RWPE2 (cell line): ENCODE measurements at places on chromosomes 4 and X.
A peak's percentile ranks its signal among the peaks of the same experiment; 100 is the strongest.

DNA sequence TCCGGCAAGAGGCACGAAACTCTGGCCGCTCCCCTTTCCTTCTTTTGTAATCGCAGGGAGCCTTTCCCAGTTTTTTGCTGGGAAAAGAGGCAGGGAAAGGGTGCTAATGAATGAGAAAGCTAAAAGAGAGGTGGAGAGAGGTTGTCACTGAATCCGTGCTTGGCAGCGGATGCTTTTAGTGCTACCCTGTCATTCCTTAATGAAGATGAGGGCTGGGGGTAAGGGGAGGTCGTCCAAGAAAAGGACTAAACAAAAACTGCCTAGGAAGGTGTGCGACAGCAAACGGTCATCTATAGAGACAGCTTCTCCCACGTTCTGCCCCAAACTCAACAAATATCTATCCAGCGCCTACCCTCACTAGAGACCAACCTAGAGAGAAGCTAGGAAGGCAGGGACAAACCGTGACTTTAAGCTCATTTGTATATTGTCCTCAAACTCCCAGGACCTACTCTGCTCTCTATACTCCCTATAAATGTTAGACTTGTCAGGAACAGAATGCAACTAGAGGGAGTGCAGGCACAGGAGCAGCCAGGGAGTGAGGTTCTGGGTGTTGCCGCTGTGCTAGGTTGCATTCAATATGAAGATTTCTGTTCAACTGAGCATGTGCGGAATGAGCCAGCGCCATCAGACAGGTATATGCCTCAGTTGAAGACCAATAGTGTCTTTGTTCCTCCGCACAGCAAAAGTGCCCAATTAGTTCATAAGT lies 777 bp upstream of the CASK start:
- H3K4me1 ChIP-seq, result peaks cover 6% of the 10 kb centered on the region
- peak overlapping the region; percentile 60 for H3K27ac ChIP-seq
- H3K27me3 ChIP-seq, result no peaks in the 10 kb centered on the region
- DNase-seq, result no peak

GRCh38 chr4:106355193-106355592 lies 13.4 kb downstream of the GIMD1 start:
- DNase-seq, result no peak
- 0 out of 2 replicates have a peak, but pooled peaks cover 5% of the 10 kb centered on the region for H3K36me3 ChIP-seq
- peaks cover 3% of the 10 kb centered on the region for H3K4me1 ChIP-seq
- no peak overlapping the region for H3K4me3 ChIP-seq
- no peak overlapping the region for H3K27ac ChIP-seq

DNA sequence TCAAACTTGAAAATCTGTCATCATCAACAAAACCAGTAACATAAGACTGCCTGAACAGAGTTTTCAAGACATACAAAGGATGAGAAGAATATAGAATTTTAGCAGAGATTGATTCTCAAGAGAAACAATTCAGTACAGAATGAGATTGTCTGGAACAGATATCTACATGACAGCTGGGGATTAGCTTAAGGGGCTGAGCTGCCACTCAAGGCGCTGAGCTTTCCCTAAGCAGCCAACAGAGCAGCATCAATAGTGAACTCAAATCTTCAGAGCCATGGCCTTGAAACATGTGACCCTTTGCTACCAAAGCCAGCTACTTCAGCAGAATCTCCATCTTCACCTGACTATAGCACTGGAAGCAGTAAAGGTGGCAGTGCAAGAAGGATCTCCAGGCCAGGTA lies 24.3 kb upstream of the PCDH10 start:
- H3K27ac ChIP-seq, result no peak overlapping the region
- H3K27me3 ChIP-seq, result no peaks in the 10 kb centered on the region
- H3K36me3 ChIP-seq, result no peaks in the 10 kb centered on the region
- no peak overlapping the region for H3K4me3 ChIP-seq
- H3K4me1 ChIP-seq, result no peaks in the 10 kb centered on the region

DNA sequence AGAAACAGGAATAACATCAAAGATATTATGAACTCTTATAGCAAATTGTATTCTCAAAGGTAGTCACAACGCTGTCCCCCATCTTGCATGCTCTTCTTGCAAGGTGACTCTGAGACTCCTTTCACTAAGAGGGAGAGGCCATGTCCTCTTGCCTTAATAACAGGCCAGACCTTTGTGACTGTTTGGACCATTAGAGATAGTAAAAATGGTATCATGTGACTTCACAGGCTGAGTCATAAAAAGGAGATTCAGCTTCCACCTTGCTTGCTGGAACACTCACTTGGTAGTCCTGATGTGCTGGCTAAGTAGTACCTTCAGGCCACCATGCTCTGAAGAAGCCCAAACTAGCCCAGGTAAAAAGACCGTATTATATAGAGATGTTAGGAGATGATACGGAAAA lies 143.8 kb downstream of the FBXW7 start:
- no peak overlapping the region for H3K27ac ChIP-seq
- no peak for DNase-seq
- peaks cover 4% of the 10 kb centered on the region for H3K36me3 ChIP-seq
- H3K4me1 ChIP-seq, result no peaks in the 10 kb centered on the region
- no peaks in the 10 kb centered on the region for H3K27me3 ChIP-seq

- peaks cover 6% of the 10 kb centered on the region; the same call in 1 of the 2 replicates for H3K36me3 ChIP-seq
- peaks cover 11% of the 10 kb centered on the region for H3K4me1 ChIP-seq
Observed at GRCh38 chr4:24073948-24074347, 184.1 kb upstream of the PPARGC1A start.

DNA sequence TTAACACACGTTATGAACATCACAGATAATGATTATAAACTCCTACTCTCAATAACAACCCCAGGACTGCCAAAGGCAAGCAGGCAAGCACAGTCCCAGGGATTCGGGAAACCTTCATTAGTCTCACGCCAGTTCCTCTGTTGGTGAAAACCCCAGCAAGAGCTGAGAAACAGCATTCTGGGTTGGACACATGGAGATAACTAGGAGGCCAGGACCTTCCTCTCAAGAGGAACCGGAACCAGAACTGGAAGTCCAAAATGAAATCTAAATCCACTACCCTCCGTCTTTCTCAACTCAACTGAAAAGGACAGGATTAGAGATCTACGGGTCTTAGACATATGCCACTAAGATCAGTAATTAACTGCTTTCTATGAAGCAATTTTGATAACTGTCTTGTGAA lies 3.8 kb downstream of the VEGFC start:
- peak overlapping the region; percentile 80 for H3K4me3 ChIP-seq
- no peak for DNase-seq
- peaks cover 47% of the 10 kb centered on the region for H3K36me3 ChIP-seq
- H3K27me3 ChIP-seq, result no peaks in the 10 kb centered on the region
- peak overlapping the region; percentile 94 for H3K27ac ChIP-seq
